Ammon's horn (tissue), 1 donor: ENCODE measurements at places on chromosomes 5 and 9.

DNA sequence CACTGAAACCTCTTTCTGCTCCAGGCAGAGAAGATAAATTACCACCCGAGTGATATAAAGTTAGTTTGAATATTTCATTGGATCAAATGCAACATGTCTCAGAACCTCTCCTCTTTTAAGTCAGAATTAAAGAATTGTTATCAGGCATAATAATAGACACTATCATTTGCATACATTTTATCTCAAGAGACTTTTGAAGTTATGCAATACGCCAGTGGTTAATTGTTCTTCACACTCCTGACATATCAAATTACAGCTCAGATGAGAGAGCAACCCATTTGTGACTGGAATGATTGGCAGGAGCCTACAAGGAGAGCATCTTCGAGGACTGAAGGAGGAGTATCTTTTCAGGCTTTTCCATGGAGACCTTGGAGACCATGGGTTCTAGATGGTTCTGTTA lies 452.2 kb downstream of the KDM4C start:
- no peak for DNase-seq

- DNase-seq: no peak
These were observed 1.7 kb downstream of the ASB6 start for GRCh38 chr9:129640086-129640870.

GRCh38 chr9:69513141-69513820 lies 158.9 kb downstream of the APBA1 start:
- no peak for DNase-seq

- DNase-seq: no peak
These were observed 130.1 kb upstream of the SLC44A1 start for GRCh38 chr9:105114318-105114717.

GRCh38 chr5:66149950-66150349 lies 5.8 kb downstream of the SREK1 start:
- no peak for DNase-seq

GRCh38 chr9:137113385-137114159 lies 961 bp downstream of the DPP7 start:
- no peak for DNase-seq

DNA sequence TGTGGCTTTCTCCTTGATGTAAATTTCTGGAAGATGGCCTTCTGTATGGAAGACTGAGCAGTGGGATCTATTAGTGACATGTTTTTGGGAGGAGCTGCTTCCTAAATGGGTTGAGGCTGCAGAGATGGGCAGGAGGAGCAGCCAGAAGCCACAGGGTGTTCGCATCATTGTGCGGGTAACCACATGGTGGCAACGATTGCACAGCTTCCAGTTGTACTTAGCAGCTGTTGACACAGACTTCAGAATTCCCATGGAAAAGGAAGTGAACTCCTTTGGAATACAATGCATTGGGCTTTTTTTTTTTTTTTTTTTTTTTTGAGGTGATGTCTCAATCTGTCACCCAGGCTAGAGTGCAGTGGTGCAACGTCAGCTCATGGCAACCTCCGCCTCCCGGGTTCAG lies 297.3 kb downstream of the NR3C1 start:
- peak; percentile 56 for DNase-seq

DNA sequence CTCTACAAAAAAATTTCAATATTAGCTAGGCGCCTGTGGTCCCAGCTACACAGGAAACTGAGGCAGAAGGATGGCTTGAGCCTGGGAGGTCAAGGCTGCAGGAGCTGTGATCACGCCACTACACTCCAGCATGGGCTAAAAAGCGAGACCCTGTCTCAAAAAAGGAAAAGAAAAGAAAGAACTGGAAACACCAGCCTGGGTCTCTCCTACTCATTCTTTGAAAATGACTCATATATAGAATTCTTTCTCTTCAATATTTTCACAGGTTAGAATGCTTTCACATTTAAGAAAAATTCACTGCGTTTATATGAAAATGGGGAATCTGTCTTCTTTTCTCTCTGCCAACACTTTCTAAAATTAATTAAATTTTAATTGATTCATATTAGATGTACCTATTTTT lies 115.6 kb downstream of the TRPM6 start:
- DNase-seq: no peak

- no peak for DNase-seq
These were observed 25.4 kb downstream of the EXOC3 start for GRCh38 chr5:468401-468800.
